ENCODE measurements at places on chromosomes 13 and 19. TPM values are rescaled to one million over a fixed set of nuclear protein-coding genes. Genes with fewer than 3 reads are reported as not detected.

PSG6 gene
- total RNA-seq = not detected

ZNF540 gene
- 2.3 TPM for total RNA-seq

TCF3 gene
- total RNA-seq = 126 TPM

SLC15A1 gene
- not detected for total RNA-seq

DHX34 gene
- total RNA-seq = 11.8 TPM

ARL11 gene
- 0.65 TPM for total RNA-seq

ERICH6B gene
- not detected for total RNA-seq

CNMD gene
- not detected for total RNA-seq

GJB6 gene
- 9.5 TPM for total RNA-seq

MZF1 gene
- 18.6 TPM for total RNA-seq

DLEU7 gene
- total RNA-seq = not detected

VSTM1 gene
- total RNA-seq = not detected

ARHGAP33 gene
- 86.0 TPM for total RNA-seq

WIZ gene
- 13.4 TPM for total RNA-seq

ZNF560 gene
- total RNA-seq = 0.96 TPM

WDR88 gene
- not detected for total RNA-seq

ACER1 gene
- total RNA-seq = not detected

RASAL3 gene
- 112 TPM for total RNA-seq

MEF2B gene
- total RNA-seq = 2.1 TPM

GET3 gene
- 42.6 TPM for total RNA-seq

PTGIR gene
- 32.4 TPM for total RNA-seq

TRIP10 gene
- 49.0 TPM for total RNA-seq

STOML3 gene
- total RNA-seq = not detected

PTH2 gene
- not detected for total RNA-seq

TSC22D1 gene
- 11.8 TPM for total RNA-seq

RNF225 gene
- total RNA-seq = 0.58 TPM

ZNF773 gene
- 12.7 TPM for total RNA-seq
